Karpas-422 (cell line): ENCODE measurements at places on chromosomes 3 and 15.

- no peak for DNase-seq
Measured at GRCh38 chr3:179236669-179237301, 14.1 kb downstream of the KCNMB3 start.

DNA sequence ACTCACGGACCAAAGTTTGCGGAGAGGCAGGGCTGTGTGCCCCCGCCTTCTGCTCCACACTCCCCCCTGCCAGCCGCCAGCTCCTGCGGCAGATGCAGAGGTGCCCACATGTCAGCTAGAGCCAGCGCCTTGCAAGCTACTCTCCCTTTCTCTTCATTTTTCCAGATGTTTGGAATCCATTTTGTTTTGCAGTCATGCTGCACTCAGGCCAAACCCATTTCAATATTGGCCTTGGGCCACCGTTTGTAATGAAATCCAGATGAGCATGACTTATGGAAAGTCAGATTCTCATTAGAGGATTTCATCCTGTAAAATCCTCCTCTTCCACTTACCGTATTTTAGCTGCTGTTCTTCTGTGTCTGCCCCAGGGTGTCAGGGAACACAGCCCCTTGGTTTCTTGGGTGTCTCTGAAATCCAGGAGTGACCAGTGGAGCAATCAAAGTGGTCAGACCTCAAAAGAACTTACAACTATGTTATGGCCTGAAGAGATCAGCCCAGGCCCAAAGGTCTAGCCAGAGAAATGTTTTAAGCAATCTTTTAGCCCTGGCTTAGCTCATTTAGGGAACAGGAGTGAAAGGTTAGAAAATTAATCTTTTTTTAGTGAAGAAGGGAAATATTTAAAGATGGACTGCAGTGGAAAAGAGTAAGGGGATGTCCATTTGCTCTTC is 65.8 kb downstream of the AAGAB start:
- no peak for DNase-seq

DNA sequence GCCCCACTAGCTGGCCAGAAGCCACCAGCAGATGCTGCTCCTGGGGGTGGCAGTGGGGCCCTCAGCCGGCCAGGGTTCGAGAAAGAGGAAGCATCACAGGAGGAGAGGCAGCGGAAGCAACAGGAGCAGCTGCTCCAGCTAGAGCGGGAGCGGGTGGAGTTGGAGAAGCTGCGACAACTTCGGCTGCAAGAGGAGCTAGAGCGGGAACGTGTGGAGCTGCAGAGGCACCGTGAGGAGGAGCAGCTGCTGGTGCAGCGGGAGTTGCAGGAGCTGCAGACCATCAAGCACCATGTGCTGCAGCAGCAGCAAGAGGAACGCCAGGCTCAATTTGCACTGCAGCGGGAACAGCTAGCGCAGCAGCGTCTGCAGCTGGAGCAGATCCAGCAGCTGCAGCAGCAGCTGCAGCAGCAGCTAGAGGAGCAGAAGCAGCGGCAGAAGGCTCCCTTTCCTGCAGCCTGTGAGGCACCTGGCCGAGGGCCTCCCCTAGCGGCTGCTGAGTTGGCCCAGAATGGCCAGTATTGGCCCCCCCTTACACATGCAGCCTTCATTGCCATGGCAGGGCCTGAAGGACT is 17.5 kb upstream of the APEH start:
- no peak for DNase-seq

DNA sequence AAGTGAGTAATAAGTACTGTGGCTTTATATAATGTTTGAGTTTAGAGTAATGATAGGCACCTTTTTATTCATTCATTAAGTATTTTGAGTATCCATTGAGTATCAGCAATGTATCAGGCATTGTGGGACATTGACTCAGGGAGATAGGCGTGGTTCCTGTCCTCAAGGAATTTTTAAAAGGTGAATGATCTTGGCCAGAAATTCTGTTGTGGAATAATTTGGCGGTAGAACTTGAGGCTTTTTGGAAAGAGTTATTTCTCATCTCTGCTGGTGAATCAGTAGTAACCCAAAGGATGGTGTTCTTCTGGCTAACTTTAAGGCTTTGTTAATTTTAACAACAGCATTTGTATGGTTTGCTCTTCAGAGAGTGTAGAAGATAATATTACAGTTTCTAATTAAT is 2.0 kb downstream of the RAB7A start:
- no peak for DNase-seq

DNA sequence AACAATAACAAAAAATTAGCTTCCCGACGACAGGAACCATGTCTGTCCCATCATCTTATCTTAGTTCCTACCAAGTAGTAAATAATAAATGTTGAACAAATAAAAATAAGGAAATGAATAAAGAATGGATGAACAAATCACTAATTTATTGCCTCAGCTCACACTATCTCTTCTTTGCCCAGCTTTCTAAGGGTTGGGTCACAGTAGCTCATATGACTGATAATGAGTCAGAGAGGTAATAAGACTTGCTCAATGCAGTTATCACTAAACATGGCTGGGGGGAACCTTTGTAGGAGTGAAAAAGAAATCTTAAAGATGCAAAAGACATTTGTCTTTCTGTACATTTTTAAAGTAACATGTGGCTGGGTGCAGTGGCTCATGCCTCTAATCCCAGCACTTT is 182.2 kb downstream of the WDR76 start:
- no peak for DNase-seq

DNA sequence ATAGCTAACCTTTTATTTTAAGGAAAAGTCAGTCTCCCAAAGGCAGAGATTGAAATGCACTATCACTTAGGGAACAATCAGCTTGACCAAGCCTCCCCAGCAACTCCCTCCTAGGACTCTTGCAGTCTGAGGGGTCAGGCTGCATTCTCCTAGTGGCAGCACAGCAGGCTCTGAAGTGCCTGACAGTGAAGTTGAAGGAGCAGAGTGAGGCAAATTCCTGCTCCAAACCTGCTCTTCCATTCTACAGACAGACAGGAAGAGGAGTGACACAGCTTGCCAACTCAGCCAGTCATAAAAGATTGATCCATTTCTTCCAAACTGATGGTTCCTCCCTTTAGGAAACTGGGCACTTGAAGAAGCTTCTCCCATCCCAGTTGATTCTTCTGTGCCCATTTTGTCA is 43.9 kb upstream of the SMAD3 start:
- no peak for DNase-seq

DNA sequence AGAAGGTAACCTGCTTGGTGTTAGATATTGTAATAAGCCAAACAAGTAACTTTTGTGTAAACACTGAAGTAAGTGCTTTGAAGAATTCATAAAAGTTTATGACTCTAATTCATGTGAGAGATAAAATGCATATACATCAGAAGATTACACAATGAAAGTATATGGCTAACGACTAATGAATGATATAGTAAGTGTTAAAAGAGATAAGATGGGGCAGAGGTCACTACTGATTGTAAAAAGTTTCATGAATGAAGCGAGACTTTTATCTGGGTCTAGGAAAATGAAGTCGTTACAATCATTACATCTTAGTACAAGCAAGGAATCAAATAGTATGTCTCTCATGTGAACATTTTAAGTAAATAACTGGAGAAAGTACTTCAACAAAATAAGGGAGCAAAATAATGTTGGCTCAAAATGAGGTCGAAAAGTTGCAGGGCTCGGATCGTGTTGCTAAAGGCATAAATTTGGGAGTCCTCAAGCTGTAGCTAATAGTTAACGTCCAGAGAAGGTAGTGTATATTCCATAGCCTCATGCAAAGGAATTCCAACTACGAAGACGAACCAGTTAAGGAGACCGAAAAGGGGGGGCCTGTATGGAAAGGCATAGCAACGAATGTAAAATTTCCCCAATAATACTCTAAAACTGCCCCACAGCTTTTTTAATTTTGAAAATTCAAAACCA is 984 bp upstream of the DUT start:
- no peak for DNase-seq

DNA sequence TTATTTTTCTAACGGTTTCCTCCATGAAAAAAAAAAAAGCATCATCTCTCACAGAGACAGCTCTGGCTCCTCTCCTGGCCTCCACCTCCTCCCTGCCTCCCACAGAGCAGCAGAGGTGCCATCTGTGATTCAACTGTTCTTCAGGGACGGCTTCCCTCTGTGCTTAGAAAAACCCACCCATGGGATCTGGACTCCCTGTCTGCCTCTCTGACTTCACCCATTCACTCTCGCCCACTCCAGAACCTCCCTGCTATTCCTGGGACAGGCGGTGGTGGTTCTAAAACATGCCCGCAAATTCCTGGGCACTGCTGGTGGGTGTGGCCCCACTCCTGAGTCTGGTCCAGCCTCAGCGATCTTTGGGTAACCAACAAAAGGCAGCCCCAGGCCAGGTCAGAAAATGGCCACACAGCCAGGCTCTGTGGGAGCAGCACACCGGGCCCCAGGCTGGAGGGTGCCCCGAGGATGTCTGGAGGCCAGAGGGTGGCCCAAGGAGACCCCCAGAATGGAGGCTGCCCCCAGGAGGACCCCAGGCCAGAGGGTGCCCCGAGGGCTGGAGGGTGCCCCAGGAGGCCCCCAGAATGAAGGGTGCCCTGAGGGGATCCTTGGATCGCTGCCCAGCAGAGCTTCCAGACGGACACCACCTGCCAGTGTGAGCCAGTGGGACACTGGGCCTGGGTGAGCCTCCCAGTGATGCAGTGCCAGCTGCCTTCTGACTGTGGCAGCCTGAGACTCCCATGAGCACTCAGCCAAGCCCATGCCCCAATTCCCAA is 2.6 kb upstream of the CHST13 start:
- no peak for DNase-seq

- no peak for DNase-seq
Measured at GRCh38 chr15:62807539-62808130, 234.9 kb upstream of the TPM1 start.

GRCh38 chr3:111197485-111197884 is 125.9 kb downstream of the NECTIN3 start:
- DNase-seq: no peak

DNA sequence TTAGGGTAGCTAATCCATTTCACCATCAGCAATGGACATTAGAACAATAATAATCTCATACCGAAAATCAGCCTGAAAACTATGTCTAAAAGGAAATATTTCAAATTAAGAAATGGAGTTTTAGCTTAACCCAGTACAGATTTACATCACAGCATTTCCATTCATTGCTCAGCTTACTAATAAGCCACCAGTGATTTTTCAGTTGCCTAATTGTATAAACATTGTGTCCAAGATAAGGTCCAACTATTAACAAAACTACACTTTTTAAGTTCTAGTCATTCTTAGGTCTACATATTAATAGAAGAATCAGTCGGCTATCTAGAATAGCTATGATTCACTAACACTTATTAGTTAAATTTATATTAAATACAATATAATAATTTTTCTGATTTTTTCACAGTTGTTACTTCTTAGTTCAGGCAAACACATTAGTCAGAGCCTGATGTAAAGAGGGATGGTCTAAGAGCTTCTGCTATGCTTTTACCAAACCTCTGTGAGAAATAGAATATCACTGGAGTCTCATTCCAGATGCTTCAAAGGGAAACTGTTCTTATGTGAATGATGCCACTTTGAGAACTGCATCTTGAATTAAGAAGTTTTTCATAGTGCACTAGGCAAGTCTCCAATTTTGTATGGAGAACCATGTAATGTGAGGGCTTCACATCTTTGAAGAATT is 74.1 kb downstream of the CMSS1 start:
- no peak for DNase-seq

GRCh38 chr15:94673801-94674200 is 442.4 kb downstream of the MCTP2 start:
- DNase-seq: no peak

DNA sequence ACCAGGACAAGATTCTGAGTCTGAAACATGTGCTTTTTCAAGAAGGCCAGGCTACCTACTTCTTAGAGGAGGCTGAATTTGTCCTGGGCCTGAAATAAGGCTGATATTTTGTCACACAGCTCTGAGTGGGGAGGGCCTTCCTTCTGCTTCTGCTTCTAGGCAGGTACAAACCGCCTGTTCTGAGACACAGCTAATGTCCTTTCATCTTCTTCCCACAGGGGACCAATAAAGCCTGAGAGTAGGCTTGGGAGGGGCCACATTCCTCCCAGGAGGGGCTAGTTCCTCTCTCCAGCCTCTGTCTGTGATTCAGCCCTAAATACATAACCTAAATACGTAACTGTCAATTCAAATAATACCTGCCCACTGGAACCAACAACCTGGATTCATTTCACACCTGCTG is 34.8 kb downstream of the CRYGS start:
- DNase-seq: no peak

- no peak for DNase-seq
Measured at GRCh38 chr15:22863356-22863755, 24.9 kb downstream of the NIPA2 start.

- no peak for DNase-seq
Measured at GRCh38 chr3:30619318-30619717, 12.9 kb downstream of the TGFBR2 start.

GRCh38 chr15:42796955-42797782 is 60.2 kb upstream of the CDAN1 start:
- no peak for DNase-seq

DNA sequence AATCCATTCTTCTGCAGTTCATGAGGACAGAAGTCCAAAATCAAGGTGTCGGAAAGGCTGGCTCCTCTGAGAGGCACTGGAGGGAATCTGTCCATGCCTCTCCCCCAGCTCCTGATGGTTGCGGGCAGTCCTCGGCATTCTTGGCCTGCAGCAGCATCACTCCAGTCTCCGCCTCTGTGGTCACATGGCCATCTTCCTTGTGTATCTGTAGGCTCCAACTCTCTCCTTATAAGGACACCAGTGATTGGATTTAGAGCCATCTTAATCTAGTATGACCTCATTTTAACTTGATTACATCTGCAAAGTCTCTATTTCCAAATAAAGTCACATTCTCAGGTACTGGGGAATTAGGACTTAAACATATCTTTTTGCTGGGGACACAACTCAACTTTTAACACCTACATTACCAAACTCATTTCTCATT is 56.0 kb upstream of the FLNB start:
- DNase-seq: no peak

GRCh38 chr3:10470120-10471053 is 35.0 kb downstream of the ATP2B2 start:
- no peak for DNase-seq

DNA sequence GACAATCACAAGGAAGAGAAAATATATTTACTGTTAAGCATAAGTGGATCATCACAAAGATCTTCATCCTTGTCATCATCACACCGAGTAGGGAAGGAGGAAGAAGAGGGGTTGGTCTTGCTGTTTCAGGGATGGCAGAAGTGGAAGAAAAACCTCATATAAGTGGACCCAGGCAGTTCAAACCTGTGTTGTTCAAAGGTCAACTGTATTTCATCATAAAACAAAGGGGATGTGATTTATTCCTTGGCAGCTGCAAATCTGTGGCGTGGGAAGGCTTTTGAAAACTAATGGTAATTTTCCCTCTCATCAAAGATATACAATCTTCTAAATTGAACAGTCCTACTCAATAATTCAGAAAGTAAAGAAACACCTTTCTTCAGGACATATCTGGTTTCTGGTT is 129.9 kb upstream of the ABI3BP start:
- no peak for DNase-seq
